ENCODE measurements at places on chromosomes 6 and 20. TPM values are rescaled to one million over a fixed set of nuclear protein-coding genes. Genes with fewer than 3 reads are reported as not detected.
A peak's percentile ranks its signal among the peaks of the same experiment; 100 is the strongest.

DNA sequence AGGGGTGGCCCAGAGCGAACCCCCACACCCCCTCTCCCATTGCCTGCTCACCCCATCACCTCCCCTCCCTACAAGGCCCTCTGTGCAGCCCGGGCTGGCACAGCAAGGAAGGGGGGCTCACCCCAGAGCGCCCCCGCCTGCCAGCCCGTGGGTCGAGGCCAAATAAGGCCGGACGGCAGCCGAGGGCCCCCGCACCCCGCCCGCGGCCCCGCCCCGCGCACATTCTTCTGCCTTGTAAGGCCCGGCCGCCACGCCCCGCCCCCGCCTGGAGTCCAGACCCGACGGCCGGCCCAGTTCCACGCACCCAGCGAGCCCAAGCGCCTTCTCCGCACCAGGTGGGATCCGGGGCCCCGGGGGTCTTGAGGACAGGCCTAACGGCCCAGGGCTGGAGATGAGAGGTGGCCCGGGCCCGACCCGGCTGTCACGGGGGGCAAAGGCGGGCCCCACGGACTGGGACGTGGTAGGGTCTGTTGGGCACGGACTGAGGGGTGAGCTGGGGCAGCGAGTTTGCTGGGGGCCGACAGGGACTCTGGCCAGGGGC, at the start of gene MYL9:
Gene MYL9, plus strand, starts transcription at position 293 of the 541 bp plus-strand sequence. CDS start 3,366 bp downstream, outside the sequence.
- no peaks in the 10 kb centered on the region for H3K27me3 ChIP-seq
- no peaks in the 10 kb centered on the region for H3K36me3 ChIP-seq
- peak within 1 kb of the TSS; percentile 72 for H3K4me3 ChIP-seq
- DNase-seq, result peak; percentile 50
- H3K4me1 ChIP-seq, result peaks cover 5% of the 10 kb centered on the region

- peaks cover 22% of the 10 kb centered on the region for H3K4me1 ChIP-seq
- no peaks in the 10 kb centered on the region for H3K27me3 ChIP-seq
- no peak overlapping the region for H3K27ac ChIP-seq
- no peaks in the 10 kb centered on the region for H3K36me3 ChIP-seq
- H3K4me3 ChIP-seq, result no peak overlapping the region
These were observed 528.6 kb upstream of the JARID2 start for GRCh38 chr6:14717307-14717706.

DNA sequence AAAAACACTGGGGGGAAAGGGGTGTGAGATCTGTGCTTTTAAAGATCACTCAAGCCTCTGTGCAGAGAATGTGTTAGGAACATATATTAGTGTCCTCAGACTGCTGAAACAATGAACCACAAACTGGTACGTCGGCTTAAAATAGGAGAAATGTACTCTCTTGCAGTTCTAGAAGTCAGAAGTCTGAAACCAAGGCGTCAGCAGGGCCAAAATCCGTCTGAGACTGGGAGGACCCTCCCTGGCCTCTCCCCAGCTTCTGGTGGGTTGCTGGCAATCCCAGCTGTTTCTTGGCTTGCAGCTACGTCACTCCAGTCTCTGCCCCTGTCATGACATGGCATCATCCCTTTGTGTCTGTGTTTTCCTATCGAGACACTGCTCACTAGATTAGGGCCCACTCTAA, 3.9 kb downstream of the CDH26 start:
- H3K4me3 ChIP-seq, result no peak overlapping the region
- DNase-seq, result no peak
- H3K4me1 ChIP-seq, result peaks cover 12% of the 10 kb centered on the region
- no peak overlapping the region for H3K27ac ChIP-seq
- no peaks in the 10 kb centered on the region for H3K27me3 ChIP-seq

DNA sequence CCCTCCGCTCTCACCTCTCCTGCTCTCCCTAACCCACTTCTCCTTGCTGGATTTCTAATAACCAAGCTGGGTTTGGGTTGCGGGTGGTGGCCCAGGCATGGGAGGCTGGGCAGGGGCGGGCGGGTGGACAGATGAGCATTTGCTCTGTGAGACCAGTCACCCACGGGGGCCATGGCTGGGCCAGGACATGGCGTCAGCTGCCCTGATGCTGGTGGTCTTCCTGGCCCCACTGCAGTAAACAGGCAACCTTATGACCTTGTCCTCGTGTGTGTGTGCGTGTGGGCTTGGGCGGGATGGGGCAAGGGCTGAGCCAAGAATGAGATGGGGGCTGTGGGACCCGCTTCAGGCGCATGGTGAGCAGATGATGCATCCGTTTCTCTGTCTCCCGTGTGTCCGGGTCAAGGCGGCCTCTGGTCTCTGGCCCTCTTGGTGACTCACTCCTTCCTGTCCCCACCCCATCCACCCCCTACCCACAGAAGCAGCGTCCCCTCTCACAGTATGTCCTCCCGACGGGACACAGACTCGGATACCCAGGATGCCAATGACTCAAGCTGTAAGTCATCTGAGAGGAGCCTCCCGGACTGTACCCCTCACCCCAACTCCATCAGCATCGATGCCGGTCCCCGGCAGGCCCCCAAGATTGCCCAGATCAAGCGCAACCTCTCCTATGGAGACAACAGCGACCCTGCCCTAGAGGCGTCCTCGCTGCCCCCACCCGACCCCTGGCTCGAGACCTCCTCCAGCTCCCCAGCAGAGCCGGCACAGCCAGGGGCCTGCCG, 41.4 kb upstream of the MYL9 start:
- peaks cover 49% of the 10 kb centered on the region for H3K36me3 ChIP-seq
- no peak overlapping the region for H3K4me3 ChIP-seq
- no peak for DNase-seq
- H3K4me1 ChIP-seq, result no peaks in the 10 kb centered on the region
- H3K27me3 ChIP-seq, result no peaks in the 10 kb centered on the region

DNA sequence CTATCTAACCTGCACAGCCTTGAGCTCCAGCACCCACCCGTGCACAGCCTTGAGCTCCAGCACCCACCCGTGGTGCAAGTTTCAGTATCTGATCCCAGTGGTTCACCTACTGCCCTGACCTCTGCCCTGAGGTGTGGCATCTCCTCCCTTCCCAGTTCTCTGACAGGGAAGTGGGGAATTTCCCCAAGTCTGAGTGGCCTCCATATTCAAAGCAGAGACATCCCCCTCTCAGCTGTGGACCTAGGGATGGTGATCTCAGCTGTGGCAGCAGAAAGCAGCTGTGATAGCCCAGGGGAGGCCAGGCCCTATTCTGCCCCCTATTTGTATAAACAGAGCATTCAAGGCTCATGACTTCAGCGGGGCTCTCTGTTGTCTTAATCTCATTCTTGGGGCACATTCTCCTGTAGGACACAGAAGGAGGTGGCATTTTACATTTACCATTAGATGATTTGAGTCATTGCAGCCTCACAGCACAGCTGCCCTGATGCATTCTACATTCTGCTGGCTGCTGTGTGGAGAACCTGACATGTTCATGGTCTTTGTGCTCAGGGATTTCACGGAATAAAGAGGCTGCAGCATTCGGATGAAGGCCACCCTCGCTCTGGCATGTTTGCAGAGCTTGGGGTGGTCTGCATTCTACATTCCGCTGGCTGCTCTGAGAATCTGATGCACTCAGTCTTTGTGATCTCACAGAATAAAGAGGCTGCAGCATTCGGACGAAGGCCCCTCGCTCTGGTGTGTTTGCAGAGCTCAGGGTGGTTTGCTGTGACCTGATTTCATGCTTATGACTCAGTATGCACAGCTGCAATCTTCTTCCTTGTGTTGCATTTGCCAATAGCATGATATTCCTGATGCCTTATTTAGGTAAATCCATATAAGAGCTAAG, 16.9 kb downstream of the GPR31 start:
- no peaks in the 10 kb centered on the region for H3K4me1 ChIP-seq
- H3K36me3 ChIP-seq, result no peaks in the 10 kb centered on the region
- no peak overlapping the region for H3K27ac ChIP-seq

DNA sequence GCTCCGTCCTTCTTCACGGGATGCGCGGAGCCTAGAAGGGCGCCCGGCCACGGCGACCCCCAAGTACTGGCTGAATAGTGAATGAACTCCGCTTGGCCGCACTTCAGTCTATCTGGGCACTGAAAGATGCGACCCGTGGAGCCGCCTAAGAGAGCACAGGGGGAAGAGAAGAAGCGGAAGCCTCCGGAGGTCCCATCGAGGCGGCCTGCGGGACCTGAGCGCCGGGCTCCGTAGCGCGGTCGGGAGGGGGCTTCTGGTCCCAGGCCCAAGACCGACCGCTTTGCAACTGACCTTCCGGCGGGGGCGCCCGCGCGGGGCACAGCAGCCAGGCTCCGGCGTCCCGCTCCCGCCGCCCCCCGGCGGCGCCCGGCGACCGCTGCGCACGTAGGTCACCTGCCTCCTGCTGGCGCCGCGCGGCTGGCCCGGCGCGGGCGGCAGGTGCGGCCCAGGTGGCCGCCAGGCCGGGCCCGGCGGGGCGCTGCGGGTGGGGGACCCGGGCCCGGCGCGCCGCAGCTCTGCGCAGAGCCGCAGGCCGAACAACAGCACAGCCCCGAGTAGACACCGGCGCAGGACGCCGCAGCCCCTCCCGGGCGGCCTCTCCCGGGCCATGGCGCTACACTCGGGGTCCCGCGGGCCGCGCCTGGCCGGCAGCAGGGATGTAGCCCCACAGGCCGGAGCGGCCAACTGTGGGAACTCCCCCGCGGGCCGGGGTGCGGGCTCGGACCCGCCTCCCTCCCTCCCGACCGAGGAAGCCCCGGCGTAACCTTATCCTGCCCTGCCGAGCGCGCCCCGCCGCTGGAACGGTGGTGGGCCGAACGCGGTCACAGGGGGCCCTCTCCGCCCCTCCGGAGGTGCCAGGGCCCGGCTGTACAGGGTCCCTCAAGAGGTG, at the start of gene METTL24:
Gene METTL24, minus strand, starts transcription at position 686 of the 889 bp plus-strand sequence. Its CDS starts 77 bp downstream, at position 609.
- H3K4me3 ChIP-seq, result no peak within 1 kb of the TSS
- no peaks in the 10 kb centered on the region for H3K4me1 ChIP-seq
- no peak for DNase-seq
- no peak within 1 kb of the TSS for H3K27ac ChIP-seq

DNA sequence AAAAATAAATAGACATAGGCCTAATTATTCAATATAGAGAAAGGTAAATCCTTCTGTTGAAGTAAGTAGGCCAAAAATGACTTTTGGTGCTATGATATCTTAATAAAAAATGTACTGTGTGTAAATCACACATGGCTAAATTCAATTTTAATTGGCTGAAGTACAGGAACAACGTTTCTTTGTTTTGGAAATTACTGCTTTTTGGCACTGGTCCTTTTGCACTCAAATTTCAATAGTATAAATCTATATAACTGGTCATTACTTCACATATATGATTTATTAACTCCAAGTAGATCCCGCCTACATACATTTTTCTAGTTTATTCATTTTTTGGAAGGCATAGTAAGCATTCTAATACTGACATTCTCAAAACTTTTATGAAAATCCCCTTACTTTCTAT, 114.5 kb downstream of the RALGAPA2 start:
- no peak overlapping the region for H3K4me3 ChIP-seq
- no peaks in the 10 kb centered on the region for H3K4me1 ChIP-seq
- no peak for DNase-seq
- H3K36me3 ChIP-seq, result no peaks in the 10 kb centered on the region
- no peaks in the 10 kb centered on the region for H3K27me3 ChIP-seq
- no peak overlapping the region for H3K27ac ChIP-seq

DNA sequence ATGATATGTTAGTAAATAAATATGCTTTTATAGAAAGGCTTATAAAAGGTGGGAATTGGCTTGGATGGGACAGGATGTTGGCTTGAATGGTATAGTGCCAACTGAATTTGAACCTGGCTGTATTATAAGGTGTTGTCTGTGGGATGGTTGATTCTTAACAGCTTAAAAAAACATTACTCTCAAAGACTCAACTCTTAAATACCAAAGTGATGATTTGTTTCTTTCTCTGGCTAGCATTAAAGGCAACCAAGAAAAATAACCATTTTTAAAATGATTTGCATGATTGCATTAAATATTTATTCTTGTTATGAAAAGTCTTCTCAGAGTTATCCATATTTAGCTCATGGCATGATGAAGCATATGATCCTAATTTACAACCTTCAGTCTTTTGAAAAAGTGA, 216.2 kb downstream of the RIMS1 start:
- H3K36me3 ChIP-seq, result no peaks in the 10 kb centered on the region
- no peaks in the 10 kb centered on the region for H3K4me1 ChIP-seq
- H3K4me3 ChIP-seq, result no peak overlapping the region
- no peak overlapping the region for H3K27ac ChIP-seq
- H3K27me3 ChIP-seq, result no peaks in the 10 kb centered on the region

DNA sequence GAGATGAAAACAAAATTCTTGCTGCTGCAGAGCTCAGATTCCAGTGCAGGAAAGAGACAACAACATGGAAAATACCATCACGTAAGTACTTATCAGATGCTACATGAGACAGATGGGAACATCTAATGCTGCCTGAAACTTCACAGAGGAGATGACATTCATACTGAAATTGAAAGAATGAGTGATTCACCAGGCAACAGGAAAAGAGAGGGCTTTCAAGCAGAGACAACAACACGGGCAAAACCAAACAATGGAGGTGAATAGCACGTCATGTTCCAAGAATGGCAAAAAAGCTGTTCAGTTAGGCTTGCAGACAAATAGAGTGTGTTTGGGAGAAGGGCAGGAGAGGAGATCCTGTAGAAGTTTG, 39.3 kb downstream of the GTF2H5 start:
- no peaks in the 10 kb centered on the region for H3K36me3 ChIP-seq
- DNase-seq, result peak; percentile 42
- H3K27ac ChIP-seq, result no peak overlapping the region
- no peak overlapping the region for H3K4me3 ChIP-seq
- H3K4me1 ChIP-seq, result peaks cover 19% of the 10 kb centered on the region

DNA sequence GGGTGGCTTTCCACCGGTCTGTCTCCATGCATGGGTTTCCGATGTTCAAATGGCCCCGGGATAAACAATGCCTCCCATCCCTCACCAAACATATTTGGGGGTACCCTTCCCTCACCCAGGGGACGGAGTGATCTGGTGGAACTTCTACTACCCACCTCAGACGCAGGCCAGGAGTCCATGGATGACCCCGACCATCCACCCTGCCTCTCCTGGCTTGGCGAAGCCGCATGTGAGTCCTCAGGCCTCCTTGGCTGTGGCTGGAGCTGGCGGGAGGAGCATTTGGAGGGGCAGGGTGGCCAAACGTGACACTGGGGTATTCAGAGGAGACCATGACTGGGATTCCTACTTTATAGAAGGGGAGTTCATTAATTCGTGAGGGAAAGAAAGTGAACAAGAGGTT, 45.9 kb upstream of the FRMD1 start:
- H3K36me3 ChIP-seq, result no peaks in the 10 kb centered on the region
- H3K27me3 ChIP-seq, result peaks cover 15% of the 10 kb centered on the region
- H3K4me3 ChIP-seq, result no peak overlapping the region
- H3K27ac ChIP-seq, result no peak overlapping the region
- H3K4me1 ChIP-seq, result no peaks in the 10 kb centered on the region
- DNase-seq, result no peak

DNA sequence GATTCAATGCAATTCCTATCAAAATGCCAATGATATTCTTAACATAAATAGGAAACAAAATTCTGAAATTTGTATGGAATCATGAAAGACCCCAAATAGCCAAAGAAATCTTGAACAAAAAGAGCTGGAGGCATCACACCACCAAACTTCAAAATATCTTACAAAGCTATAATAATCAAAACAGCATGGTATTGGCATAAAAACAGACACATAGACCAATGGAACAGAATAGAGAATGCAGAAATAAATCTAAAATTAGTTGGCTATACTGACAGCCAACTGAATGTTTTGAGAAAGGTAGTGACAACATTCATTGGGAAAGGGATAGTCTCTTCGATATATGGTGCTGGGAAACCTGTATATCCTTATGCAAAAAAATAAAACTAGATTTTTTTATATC, 121.9 kb upstream of the ASCC3 start:
- H3K27me3 ChIP-seq, result no peaks in the 10 kb centered on the region
- no peak overlapping the region for H3K27ac ChIP-seq
- H3K4me1 ChIP-seq, result peaks cover 8% of the 10 kb centered on the region
- H3K36me3 ChIP-seq, result no peaks in the 10 kb centered on the region

- no peaks in the 10 kb centered on the region for H3K27me3 ChIP-seq
- H3K36me3 ChIP-seq, result no peaks in the 10 kb centered on the region
- DNase-seq, result peak; percentile 58
- no peak overlapping the region for H3K27ac ChIP-seq
- peaks cover 16% of the 10 kb centered on the region for H3K4me1 ChIP-seq
These were observed 69.5 kb downstream of the TINAG start for GRCh38 chr6:54377776-54378175.

MAK gene
- 0.11 TPM for total RNA-seq

EDN3 gene
- total RNA-seq, result not detected

ENPP3 gene
- total RNA-seq, result not detected

SPDEF gene
- 190 TPM for total RNA-seq

Measured in PC-3 (cell line).